ENCODE measurements at places on chromosomes 2 and 18.

DNA sequence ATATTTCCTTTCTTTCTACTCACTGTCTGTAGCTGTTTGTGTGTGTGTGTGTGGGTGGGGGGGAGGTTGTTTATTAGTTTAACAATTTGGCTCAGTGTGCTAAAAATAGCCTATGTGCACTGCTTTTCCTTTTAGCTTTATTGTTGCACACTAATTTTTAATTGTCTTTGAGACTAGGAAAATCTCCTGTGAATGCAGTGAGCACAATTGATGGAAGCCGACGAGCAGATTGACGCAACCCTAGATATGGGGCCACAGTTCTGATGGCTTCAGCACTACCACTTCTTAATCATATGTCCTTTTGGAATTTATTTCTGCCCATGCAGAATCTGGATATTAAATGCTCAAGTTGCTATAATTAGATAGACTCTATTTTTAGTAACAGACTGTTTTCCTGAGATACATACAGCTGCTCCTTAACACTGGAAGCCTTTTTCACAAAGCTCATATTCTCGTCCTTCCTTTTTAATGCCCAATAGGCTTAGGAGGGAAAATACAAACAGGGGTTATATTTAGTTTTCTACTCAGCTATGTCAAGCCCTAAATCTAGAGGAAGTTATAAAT, 109.1 kb downstream of the IRS1 start:
- no peaks in the 10 kb centered on the region for H3K36me3 ChIP-seq
- H3K27ac ChIP-seq, result no peak overlapping the region
- no peak overlapping the region for H3K4me3 ChIP-seq

DNA sequence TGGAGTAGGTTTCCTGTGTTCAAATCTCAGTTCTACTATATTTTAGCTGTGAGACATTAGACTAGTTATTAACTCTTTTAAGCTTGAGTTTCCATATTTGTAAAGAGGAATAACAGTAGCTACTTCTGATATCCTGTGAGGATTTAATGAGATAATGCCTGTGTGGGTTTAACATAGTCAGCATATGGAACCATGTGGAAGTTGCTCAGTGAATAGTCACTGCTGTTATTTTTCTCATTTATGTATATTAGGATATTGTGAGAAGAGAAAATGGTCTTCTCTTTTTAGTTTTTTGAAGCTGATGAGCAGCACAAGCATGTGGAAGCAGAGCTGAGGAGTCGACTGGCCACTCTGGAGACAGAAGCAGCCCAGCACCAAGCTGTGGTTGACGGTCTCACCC, 70.5 kb upstream of the STON1 start:
- H3K36me3 ChIP-seq, result no peaks in the 10 kb centered on the region
- H3K27ac ChIP-seq, result no peak overlapping the region
- H3K4me3 ChIP-seq, result no peak overlapping the region

GRCh38 chr2:8310557-8311455, 371.1 kb upstream of the ID2 start:
- H3K27ac ChIP-seq, result no peak overlapping the region
- no peaks in the 10 kb centered on the region for H3K27me3 ChIP-seq
- H3K36me3 ChIP-seq, result no peaks in the 10 kb centered on the region

DNA sequence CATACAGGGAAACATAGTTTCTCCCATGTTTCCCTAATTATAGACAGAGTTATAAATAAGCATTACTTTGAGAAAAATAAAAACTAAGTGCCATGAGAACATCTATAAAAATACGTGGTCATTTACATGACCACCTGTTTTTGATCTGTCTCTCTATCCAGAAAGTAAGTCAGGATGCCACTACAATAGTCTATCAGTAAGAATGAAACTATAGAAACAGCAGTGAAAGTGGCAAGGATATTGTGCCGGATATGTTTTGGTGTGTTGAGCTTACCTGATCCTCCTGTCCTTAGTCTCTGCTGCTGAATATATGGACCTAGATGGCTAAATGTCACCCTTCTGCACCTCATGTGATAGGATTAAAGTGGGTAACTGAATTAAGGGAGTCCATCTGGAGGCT, 512.4 kb downstream of the LRP1B start:
- no peak overlapping the region for H3K4me3 ChIP-seq
- DNase-seq, result no peak
- H3K27ac ChIP-seq, result no peak overlapping the region
- H3K36me3 ChIP-seq, result no peaks in the 10 kb centered on the region

DNA sequence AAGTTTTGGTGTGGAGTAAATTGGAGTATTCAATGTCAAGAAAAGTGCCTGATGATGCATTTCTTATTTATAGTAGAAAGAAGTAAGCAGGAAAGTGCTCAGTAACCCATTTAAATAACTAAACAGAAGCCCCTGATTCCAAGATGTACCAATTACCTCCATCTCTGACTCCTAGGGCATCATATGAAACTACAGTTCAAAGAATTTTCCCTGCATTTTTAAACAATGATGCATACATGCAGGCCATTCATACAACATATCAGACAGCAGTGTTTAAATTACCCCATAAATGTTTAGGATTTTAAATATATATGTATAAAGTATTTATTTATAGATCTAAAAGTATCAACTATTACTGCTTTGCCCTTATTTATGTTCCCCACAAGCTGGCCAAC, 36.2 kb downstream of the FTCDNL1 start:
- H3K36me3 ChIP-seq, result no peaks in the 10 kb centered on the region
- H3K27ac ChIP-seq, result no peak overlapping the region
- no peak overlapping the region for H3K4me3 ChIP-seq
- no peak for DNase-seq
- H3K27me3 ChIP-seq, result no peaks in the 10 kb centered on the region
- H3K4me1 ChIP-seq, result peaks cover 5% of the 10 kb centered on the region
